ENCODE measurements at places on chromosomes 2 and 18. TPM values are rescaled to one million over a fixed set of nuclear protein-coding genes. Genes with fewer than 3 reads are reported as not detected.

Gene TNFRSF11A
- total RNA-seq = 0.56 TPM

Gene CFAP65
- not detected for total RNA-seq

Gene RTP5
- total RNA-seq = not detected

GRCh38 chr2:149538138-149538833 lies 49.3 kb downstream of the MMADHC start:
- no peak overlapping the region for H3K4me3 ChIP-seq
- H3K36me3 ChIP-seq = no peaks in the 10 kb centered on the region
- no peaks in the 10 kb centered on the region for H3K4me1 ChIP-seq
- no peaks in the 10 kb centered on the region for H3K27me3 ChIP-seq
- no peak for DNase-seq
- H3K27ac ChIP-seq = no peak overlapping the region

- H3K27me3 ChIP-seq = no peaks in the 10 kb centered on the region
- no peak for DNase-seq
- H3K4me3 ChIP-seq = no peak overlapping the region
- peaks cover 3% of the 10 kb centered on the region for H3K36me3 ChIP-seq
These were observed 231.9 kb downstream of the ALPK2 start for GRCh38 chr18:58396966-58397365.

DNA sequence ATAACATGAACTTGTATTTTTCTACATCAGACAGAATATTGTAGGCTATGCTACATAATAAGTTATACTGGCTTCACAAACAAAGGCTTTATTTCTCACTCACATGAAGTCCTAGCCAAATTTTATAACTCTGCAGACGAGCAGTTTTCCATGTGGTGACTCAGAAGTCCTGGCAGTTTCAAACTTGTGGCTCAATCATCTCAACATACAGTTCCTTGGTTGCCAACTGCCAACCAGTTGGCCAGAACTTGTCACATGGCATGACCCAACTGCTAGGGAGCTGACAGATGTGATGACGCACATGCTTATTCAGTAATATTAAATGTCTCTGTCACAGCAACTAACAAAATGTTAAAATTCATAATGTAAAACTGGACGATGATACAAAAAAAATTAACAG lies 63.8 kb upstream of the ZC3H15 start:
- no peaks in the 10 kb centered on the region for H3K36me3 ChIP-seq
- peak; percentile 75 for DNase-seq
- H3K27ac ChIP-seq = no peak overlapping the region

DNA sequence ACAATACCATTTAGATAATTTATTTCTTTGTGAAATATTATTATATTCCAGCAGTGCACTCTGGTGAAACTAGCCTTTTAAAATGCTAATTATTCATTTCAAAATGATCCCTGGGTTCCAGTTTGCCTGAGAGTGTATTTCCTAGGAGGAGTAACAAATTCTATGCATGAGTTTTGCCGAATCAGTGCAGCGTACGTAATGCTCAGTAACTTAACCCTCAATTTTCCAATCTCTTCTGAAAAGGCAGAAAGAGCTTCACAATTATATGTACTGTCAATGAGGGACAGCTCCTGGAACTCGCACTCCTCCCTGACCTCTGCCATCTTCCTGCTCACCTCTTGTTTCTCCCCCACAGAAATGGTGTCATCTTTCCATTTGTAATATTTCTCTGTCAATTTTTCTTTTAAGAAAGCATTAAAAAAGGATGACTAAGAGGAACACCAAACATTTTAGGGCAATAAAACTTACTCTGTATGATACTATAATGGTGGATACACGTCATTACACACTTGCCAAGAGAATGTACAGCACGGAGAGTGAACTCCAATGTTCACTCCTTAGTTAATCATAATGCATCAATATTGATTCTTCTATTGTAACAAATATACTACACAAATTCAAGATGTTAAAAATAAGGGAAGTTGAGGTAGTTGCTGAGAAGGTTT lies 25.7 kb upstream of the XIRP2 start:
- no peaks in the 10 kb centered on the region for H3K36me3 ChIP-seq
- no peaks in the 10 kb centered on the region for H3K4me1 ChIP-seq
- H3K27me3 ChIP-seq = no peaks in the 10 kb centered on the region
- no peak for DNase-seq
- no peak overlapping the region for H3K4me3 ChIP-seq

GRCh38 chr2:146678516-146678915 lies 1166.3 kb upstream of the ACVR2A start:
- no peaks in the 10 kb centered on the region for H3K4me1 ChIP-seq
- H3K4me3 ChIP-seq = no peak overlapping the region
- no peak for DNase-seq
- H3K27ac ChIP-seq = no peak overlapping the region
- H3K27me3 ChIP-seq = no peaks in the 10 kb centered on the region
- H3K36me3 ChIP-seq = no peaks in the 10 kb centered on the region

GRCh38 chr2:41900101-41900577 lies 147.7 kb upstream of the PKDCC start:
- no peak overlapping the region for H3K4me3 ChIP-seq
- no peak overlapping the region for H3K27ac ChIP-seq
- no peaks in the 10 kb centered on the region for H3K4me1 ChIP-seq
- H3K27me3 ChIP-seq = no peaks in the 10 kb centered on the region

All from right atrium auricular region (tissue), 2 donors.